Activated CD8-positive, alpha-beta memory T cell treated with anti-CD3 and anti-CD28 coated beads for 24 hours (primary cell): ENCODE measurements at places on chromosomes 4 and X.

DNA sequence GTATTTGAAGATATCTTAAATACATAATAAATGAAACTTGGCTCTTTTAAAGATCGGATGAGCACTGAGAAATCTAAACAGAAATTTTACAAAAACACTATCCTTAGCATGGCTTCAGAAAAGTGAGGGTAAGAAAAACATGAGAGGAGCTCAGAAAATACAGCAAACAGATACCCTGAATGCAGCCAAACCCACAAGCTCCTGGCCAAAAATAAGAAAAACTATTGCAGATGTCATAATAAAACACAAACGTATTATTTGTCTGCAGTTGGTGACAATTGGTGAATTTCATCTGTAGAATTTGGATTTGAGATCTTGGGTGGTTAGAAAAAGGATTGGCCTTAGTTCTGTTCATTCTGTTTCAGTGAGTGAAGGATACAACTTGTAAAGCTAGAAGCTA is 603.9 kb downstream of the INPP4B start:
- DNase-seq: no peak

DNA sequence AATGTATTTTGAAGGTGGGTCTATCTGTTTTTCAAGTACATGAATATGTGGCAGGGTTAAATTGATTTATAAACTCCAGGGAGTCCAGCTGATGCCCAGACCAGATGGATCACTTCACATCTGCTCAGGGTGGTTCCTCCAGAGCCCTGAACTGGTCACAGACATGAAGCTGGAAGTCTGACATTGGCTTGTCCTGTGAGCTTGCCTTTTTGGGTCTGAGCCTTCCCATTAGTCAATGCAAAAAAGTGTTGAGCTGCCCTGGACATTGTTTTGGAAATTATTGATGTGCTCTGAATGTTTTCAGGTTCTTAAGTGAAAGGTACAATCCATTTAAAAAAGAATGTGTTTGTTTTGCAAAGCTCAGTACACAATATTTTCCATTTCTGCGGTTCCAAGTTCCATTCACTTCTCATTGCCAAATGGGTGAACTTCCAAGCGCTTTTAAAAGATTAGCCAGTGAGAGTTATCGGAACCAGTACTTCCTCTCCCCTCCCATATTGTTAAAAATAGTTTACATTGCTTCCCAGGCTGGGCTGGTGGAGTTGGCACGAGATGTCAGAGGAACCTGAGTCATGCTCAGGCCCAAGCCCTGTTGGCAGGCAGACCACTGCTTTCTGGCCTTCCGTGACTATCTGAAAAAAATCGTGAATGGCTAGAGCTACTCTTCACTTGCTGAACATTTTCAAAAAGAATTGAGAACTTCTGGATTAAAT is 52.1 kb downstream of the PDGFRA start:
- no peak for DNase-seq

DNA sequence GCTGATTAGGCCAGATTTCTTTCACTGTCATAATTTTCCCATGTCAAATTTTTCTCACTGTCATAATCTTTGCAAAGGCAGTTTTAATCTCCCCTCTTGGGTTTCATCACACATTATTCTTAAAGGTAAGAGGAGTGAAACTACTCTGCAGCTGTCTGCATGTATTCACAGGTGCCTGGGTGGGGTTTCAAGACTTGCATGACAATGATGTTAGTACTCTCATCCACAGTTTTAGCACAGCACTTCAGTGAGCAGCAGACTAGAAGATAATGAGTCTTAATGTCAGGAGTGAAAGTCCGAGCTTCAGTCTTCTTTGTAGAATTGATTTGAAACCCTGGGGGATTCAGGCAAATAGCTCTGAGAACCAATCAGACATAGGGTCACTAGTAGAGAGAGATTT is 182.5 kb upstream of the GALNT7 start:
- DNase-seq: no peak

DNA sequence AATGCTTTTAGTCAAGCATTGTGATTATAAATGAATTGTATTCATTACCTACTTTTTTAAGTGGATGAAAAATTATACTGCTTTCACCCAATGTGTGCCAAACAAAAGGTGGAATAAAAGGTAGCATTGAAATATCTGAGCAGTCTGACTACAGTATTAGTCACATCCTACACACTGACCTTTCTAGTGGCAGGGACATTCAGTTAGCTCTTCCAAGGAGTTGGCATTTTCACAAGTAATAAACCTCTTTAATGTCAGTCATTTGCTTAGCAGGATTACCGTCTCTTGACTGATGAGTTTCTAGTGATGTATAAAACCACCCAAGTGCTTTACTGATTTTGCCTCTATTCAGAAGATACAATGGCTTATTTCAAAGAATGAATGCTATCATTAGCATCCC is 687.9 kb downstream of the ARAP2 start:
- DNase-seq: no peak

DNA sequence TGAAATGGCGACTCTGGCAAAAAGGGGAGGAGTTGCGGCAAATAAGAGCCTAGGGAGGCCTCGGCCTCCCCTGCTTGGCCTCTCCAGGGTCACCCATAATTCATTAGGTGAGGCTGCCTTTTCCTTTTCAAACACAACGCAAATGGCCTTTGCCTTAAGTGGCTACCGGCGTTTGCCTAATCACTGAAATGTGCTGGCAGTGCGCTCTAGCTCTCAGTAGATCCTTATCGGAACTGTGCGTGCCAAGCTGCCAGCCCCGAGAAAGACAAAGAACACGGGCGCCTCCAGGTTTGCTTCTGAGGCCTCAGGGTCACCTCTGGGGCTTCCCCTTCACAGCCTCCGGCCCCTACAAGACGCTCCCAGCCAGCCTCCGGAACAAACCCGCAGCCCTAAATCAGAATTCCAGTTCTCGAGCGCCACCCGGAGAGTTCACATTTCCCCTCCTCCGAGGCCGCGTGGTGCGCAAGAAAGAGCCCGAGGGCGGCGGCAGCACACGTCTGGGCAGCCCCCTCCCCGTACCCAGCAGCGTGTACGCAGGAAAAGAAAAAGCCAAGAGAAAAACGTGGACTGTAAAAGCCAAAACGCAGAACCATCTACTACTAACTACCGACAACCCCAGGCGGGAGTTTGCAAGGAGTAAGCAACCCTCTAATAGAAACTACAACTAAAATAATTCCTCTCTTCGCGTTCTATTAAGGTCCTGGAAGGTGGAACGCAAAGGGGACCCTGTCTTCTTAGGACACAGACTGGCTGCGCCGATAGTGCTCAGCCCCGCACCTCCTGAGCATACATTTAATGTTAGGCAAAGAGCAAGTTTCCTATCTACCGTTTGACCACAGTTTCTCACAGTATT is 76.5 kb upstream of the BCOR start:
- DNase-seq: peak; percentile 84

GRCh38 chrX:26253526-26253925 is 37.6 kb downstream of the MAGEB5 start:
- no peak for DNase-seq

GRCh38 chrX:113400193-113400704 is 559.6 kb upstream of the AMOT start:
- DNase-seq: no peak

DNA sequence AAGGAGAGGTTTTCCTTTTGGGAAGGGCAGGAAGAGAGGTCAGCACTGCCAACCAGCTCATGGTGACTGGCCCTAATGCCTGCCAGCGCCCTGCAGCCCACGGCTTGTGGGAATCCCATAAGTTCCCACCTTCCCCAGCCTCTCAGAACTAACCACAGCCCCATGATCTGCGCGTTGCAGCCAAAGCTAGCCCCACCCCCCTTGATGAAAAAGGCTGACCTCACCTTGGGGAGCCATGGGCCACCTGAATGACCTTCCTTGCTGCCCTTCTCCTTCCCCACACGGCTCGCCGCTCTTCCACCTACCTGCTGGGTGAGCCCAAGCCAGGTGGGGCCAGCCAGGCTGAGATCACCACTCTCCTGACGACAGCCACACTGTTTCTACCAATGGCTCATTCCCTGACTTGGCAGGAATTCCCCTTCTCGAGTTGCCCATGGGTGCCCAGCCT is 3.9 kb upstream of the ELF4 start:
- DNase-seq: no peak

DNA sequence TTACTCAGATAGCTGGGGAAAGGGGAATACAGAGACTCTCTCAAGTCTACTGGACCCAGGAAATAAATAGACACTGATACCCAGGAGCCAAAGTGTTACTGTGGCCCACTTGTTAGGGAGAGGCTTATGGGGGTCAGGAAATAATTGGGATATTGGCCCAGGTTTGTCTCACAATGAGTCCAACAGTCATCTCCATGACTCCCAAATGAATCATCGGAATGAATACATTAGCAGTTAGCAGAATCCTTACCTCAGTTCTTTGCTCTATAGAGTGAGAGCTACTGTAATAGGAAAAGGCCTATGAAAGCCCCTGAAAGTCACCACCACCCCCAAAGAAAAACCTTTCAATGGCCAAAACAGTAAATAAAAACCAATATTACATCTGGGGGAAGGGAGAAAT is 42.4 kb upstream of the ARHGEF6 start:
- DNase-seq: no peak

- DNase-seq: no peak
Measured at GRCh38 chrX:5051831-5052491, 1176.7 kb downstream of the NLGN4X start.

DNA sequence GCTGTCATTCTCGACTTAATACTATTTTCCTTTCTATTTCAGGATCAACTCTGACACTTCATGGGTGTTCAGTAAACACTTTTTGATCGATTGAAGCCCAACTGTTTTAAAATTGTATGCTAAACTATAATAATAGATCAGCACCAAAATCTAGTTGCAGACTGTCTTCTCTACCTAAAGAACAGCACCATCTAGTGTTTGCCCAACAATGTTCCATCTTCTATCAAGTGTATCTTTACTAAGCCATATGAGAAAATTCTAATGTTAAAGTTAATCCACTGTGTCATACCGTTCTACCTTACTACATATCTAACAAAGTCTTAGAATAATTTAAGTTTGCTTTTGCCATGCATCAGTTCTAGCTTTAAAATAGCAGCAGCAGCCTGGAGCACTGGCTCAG is 113.0 kb upstream of the PRDX4 start:
- DNase-seq: no peak

DNA sequence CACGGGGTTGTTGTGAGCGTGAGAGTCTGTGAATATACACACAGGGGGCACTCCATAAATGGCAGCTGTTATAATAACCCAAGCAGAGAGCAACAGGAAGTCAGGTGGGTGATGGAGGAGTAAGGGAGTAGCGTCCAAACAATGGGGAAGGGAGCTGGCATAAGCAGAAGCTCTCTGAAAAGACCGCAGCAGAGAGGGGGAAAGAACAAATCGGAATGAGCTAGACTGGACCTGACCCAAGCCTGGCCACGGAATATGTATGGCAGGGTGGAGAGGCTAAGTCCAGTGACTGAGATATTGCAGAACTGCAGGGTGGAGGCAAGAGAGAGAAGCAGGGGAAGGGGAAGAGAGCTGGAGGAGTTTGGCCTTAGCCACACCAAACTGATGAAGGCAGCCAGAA is 6.5 kb upstream of the GJB1 start:
- DNase-seq: no peak
